ENCODE measurements at places on chromosomes 13 and 19.
A peak's percentile ranks its signal among the peaks of the same experiment; 100 is the strongest.

DNA sequence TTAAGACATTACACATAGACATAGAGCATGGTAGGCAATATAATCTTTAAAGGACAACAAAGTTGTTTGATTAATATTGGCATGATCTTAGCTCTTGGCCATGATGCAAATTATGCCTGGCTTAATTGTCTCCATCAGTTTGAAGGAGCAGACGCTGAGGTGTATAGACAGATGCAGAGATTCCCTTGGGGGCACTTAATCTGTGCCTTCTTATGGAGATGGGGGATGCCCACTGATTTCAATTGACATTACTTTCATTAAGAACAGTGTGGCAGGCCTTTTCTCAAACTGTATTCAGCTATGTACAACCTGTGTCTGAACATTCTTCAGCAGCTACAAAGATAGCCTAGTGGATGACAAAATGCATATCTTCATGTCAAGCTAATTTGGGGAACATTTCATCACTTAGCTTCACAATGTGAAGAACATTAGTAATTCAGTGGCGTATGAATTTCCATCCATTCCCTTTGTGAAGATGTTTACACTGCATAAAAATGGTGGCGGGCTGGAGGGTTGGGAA, 85.3 kb upstream of the MYCBP2 start:
- no peak for DNase-seq

- peak; percentile 70 for DNase-seq
Measured at GRCh38 chr19:15181394-15181793, 19.4 kb downstream of the NOTCH3 start.

DNA sequence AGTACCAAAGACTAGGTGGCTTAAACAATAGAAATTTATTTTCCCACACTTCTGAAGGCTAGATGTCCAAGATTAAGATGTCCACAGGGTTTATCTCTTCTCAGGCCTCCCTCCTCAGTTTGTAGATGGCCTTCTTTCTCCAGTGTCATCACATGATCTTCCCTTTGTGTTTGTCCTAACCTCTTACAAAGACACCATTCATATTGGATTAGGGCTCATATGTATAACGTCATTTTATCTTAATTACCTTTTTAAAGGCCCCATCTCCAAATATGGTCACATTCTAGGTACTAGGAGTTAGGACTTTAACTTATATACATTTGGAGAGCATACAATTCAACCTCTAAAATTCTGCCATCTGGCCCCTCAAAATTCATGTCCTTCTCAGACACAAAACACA, 34.3 kb downstream of the N4BP2L2 start:
- DNase-seq = no peak

- DNase-seq = no peak
Measured at GRCh38 chr13:35914662-35915061, 216.5 kb downstream of the DCLK1 start.

DNA sequence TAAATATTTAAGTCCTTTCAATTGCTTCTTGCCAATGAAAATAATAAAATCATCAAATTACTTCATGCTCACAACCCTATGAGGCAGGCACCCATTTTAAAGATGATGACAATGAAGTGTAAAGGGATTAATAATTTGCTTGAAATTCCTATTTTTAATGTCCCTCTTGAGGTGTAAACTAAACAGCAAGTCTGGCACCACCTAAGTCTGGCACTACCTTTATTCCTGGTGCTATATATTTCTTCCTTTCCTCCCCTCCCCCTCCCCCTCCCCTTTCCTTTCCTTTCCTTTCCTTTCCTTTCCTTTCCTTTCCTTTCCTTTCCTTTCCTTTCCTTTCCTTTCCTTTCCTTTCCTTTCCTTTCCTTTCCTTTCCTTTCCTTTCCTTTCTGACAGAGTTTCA, 42.2 kb downstream of the FLT1 start:
- no peak for DNase-seq

GRCh38 chr13:60629158-60629557, 232.1 kb downstream of the TDRD3 start:
- DNase-seq = no peak

GRCh38 chr19:28706693-28707092, 506.3 kb downstream of the UQCRFS1 start:
- no peak for DNase-seq

DNA sequence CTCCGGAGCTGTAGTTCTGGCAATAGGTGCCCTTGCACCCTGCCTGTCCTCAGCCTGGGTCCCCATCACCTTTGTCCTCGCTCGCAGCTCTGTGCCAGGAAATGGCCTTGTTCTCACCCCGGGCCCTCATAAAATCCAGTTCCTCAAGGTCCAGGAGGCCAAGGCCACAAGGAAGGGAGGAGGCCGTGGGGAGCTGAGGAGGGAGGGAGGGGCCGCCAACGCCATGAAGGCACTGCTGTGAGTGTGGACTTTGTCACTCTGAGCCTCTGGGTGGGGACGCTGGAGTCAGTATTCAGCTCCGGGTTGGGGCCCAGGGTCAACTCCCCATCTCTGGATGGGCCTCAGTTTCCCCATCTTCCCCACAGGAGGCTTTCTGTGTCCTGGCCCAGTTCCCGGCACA, 9.2 kb upstream of the GNA11 start:
- DNase-seq = no peak

Data from NCI-H2029 (cell line).